ENCODE measurements at places on chromosomes 2 and 18.

DNA sequence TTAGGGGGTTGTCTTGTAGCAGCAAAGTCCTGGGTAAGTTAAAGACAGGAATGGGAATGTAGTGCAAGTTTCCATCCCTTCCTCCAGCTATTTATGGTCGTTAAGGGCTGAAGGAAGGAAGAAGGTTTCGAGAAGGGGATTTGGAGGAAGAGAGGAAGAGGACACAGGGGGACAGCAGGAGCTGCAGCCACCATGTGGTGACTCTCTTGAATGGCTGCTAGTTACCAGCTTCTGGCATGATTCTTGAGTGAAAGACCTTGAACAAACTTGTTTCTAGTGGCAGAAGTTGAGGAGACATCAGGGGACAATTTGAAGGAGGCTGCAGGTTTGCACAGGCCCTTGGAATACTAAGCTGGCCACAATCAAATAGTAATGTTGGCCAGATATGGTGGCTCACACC is 116.6 kb downstream of the MTX2 start:
- no peak for DNase-seq

- no peak for DNase-seq
Observed at GRCh38 chr2:10762651-10763460, 41.4 kb downstream of the ATP6V1C2 start.

DNA sequence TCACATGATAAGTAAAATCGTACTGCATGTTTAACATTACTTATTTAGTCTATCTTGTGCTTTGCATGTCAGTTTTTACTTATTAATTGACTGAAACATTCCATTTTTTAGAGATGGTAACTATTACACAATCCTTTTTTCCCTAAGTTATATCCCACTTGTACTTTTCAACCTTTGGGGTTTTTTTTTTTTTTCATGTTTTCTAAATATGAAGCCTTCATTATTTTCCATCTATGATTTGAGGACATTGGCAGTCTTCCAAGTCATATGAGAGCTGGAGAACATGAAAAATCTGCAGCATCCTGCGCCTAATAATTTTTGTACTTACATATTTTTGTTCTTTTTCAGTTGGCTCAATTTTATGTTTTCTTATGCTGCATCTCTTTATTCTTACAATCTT is 113.9 kb downstream of the MYO1B start:
- no peak for DNase-seq

DNA sequence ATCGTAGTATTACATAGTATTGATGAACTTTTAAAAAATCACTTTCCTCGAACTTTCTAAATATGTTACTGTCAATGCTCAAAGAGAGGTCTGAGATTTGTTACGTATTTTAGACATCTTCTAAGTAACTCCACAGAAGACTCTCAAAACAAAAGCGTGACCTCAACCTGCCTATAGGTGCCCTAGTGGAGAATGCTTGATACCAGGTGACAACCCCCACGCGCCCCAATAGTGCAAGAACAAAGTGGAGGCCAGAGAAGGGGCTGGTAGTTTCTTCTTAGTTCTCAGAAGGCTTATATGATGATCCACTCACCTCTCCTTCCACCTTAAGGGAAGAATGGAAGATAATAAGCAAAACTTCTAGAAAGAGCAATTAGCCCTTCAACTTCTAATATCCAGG is 102.6 kb downstream of the ANKRD44 start:
- DNase-seq: no peak

- DNase-seq: no peak
Observed at GRCh38 chr2:241339839-241340630, 16.1 kb upstream of the FARP2 start.

GRCh38 chr2:222709191-222709891 is 37.9 kb downstream of the MOGAT1 start:
- no peak for DNase-seq

- no peak for DNase-seq
Observed at GRCh38 chr2:16243411-16243996, 303.2 kb downstream of the MYCN start.

DNA sequence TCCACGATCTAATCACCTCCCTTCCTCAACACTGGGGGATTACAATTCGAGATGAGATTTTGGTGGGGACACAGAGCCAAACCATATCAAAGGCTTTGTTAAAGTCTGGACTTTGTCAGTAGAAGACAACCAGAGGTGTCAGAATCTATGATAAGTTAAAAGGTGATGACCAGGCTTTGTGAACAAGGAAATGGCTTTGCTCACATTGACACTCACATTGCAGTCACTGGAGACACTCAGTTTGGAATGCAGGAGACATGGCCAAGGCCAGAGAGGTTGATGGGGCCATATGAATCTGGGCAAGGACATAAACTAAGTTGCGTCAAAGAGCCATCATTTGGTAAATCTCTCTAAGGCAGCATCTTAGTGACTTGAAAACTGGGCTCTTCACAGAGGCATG is 678.2 kb upstream of the FSHR start:
- no peak for DNase-seq

DNA sequence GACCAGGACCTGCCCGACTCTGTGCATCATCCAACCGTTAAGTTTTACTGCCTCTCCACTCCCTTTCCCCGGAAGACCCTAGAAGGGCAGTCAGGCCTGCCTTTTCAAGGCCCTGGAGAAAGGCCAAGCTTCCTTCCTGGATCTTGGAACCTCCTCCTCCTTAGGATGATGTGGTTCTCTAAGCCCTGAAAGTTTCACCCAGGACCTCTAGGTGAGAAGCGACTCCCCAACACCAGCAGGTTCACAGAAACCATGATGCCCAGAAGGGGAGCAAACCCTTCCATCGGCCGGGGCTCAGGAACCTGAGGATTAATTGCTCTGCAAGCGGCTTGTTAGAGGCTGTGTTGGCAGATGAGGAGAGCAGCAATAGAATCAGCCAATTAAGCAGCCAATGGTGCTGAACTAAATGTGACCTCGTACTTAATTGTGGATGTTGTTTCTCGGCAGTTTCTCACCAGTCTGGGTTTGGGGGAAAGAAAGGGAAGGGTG is 94.2 kb upstream of the FZD7 start:
- no peak for DNase-seq

DNA sequence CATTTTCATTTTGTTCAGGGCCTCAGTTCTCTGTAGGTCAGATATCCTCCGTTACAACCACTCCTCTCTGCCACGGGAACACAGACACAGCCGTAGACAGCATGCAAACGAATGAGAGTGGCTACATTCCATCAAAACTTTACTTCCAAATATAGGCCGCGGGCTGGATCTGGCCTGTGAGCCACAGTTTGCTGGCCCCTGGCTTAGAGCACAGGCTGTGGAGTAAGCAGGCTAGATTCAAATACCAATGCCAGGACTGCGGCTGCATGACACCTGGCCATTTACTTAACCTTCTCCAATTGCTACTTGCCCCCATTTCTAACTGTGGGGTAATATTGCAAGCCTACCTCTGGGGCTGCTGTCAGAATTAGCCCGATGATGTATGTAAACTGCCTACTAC is 325.8 kb upstream of the POU3F3 start:
- no peak for DNase-seq

- no peak for DNase-seq
Observed at GRCh38 chr2:189188115-189188805, 8.7 kb upstream of the COL5A2 start.

Measured in GM12892 (cell line).